ENCODE measurements at places on chromosomes 11 and 22. TPM values are rescaled to one million over a fixed set of nuclear protein-coding genes. Genes with fewer than 3 reads are reported as not detected.

Gene CST6
- total RNA-seq = 7.1 TPM

- DNase-seq = no peak
These were observed 61.5 kb downstream of the BTG4 start for GRCh38 chr11:111450480-111451320.

GRCh38 chr11:106644824-106645223, 373.5 kb downstream of the GUCY1A2 start:
- DNase-seq = no peak

DNA sequence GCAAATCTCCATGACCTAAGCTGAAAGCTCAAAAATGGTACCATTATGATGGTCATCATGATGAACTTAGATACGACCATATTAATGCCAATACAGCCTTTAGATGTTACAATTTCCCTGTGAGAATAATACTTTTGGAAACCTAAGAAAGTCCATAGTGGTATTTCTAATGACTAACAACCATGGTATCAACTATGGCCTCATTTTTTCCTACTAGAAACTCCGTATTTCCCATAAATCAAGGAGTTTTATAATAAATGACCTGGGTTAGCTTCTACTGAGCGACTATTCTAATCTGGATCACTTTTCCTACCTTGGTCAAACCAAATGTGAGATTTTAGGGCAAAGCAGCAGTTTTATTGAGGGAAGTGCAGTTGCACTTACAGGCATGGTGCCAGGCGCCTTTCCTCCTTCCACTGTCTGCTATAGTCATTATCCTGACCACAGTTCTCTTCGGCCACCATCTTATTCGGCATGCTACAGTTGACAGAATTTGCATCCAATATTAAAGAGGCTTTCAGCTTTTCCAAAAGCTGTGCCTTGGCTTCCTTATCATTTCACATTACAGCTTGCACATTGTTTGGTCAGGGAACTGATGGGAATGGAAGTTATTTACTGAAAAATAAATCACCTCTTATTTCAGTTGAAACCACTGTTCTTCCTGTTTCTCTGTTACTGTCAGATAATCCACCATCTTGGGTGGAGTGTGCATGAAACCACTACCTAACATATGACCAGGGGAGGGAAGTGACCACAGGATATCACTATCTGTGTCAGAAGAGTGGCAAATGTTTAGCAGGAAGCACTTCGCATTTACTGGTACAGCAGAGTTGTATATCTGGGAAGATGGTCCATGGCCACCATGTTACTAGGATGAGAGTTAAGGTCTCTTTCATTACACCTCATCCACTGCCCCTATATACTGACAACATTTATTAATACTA, 74.5 kb upstream of the PICALM start:
- DNase-seq = no peak

Gene PLA2G6
- 73.5 TPM for total RNA-seq

Gene SLC1A2
- 1.6 TPM for total RNA-seq

DNA sequence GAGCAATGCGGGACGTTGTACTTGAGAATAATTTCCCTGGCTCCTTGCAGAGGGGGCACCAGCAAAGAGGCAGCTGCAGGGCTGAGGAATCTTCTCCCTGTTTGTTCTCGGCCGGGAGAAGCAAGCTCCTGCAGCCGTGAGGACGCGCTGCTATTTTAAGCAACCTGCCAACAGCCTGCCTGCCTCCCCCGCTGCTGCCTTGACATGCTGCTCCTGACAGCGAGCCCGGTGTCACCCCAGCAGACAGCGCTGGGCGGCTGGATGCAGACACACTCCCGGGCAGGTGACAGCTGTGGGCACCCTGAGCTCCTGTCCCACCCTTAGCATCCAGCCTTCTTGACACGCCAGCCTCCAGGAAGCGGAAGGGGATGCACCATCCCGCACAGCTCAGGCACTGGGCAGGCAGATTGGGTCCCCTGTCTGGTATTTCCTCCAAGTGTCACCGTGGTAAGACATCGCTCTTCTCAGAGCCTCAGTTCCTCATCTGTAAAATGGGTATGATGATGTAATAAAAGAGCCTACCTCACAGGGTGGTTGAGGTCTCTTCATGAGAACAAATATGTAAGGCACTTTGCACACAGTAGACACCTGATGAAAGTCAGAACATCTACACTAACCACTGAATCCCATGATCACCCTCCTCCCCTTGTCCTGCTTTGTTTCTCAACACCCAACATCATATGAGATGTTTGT, 530.6 kb downstream of the MN1 start:
- DNase-seq = no peak

- no peak for DNase-seq
These were observed at the start of gene ARHGAP32 for GRCh38 chr11:129192150-129192549. Gene ARHGAP32, minus strand, starts transcription at chr11:129192325. Its CDS starts 127 bp downstream, at chr11:129192198.

Gene ARHGAP32
- 28.4 TPM for total RNA-seq

GRCh38 chr11:111426617-111427016, 47.5 kb upstream of the POU2AF1 start:
- no peak for DNase-seq

GRCh38 chr11:95108159-95108611, 18.5 kb downstream of the ENDOD1 start:
- DNase-seq = no peak

- DNase-seq = no peak
These were observed 595.4 kb upstream of the CHORDC1 start for GRCh38 chr11:90818196-90818745.

GRCh38 chr11:20308601-20309000, 54.9 kb upstream of the HTATIP2 start:
- no peak for DNase-seq

GRCh38 chr11:109939166-109939810, 153.9 kb upstream of the ZC3H12C start:
- DNase-seq = peak; percentile 83

Gene ADORA2A
- 10.0 TPM for total RNA-seq

GRCh38 chr22:31192513-31192912, 19.6 kb upstream of the LIMK2 start:
- DNase-seq = peak; percentile 43

Gene ARHGAP20
- total RNA-seq = 20.9 TPM

DNA sequence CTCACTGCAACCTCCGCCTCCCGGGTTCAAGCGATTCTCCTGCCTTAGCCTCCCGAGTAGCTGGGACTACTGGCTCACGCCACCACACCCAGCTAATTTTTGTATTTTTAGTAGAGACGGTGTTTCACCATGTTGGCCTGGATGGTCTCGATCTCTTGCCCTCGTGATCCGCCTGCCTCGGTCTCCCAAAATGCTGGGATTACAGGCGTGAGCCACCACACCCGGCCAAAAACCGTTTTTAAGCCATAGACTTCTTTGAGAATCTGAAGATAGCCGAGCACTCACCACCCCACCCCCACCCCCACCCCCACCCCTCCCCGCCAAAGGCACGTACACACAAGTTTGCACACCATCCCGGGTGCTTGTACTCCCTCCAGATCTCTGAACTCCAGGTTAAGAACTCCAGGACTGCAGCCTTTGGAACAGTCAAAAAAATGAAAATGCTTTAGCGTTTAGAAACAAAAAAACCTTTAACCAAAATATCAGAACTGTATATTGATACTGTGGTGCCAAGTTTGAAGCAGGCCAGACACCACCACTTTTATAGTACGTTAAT, 1.5 kb downstream of the CRKL start:
- DNase-seq = peak; percentile 19

GRCh38 chr11:19929147-19929546, 216.5 kb downstream of the NAV2 start:
- no peak for DNase-seq

GRCh38 chr22:49967706-49968208, 7.2 kb downstream of the PIM3 start:
- peak; percentile 79 for DNase-seq

DNA sequence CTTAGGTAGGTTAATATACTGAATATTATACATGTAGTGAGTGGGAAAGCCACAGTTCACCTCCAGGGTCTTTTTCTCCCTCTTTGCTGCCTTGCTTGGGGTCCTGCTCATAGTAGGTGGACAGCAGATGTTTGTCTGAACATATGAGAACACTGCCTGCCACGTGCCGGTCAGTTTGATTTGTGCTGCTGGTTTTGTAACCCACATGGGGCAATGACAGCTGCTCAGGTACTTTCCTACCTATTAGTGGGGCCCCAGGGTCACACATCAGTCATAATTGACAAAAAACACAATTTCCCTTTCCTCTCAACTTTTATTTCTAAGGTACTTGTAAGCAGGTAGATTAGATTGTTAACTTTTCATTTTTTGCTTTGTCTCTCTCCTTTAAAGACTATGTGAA, 43.8 kb downstream of the BMAL1 start:
- DNase-seq = no peak

Gene DNHD1
- 15.2 TPM for total RNA-seq

Gene SORL1
- 61.7 TPM for total RNA-seq

Gene CBLIF
- not detected for total RNA-seq

GRCh38 chr11:19704213-19704612, 8.4 kb upstream of the NAV2 start:
- no peak for DNase-seq

DNA sequence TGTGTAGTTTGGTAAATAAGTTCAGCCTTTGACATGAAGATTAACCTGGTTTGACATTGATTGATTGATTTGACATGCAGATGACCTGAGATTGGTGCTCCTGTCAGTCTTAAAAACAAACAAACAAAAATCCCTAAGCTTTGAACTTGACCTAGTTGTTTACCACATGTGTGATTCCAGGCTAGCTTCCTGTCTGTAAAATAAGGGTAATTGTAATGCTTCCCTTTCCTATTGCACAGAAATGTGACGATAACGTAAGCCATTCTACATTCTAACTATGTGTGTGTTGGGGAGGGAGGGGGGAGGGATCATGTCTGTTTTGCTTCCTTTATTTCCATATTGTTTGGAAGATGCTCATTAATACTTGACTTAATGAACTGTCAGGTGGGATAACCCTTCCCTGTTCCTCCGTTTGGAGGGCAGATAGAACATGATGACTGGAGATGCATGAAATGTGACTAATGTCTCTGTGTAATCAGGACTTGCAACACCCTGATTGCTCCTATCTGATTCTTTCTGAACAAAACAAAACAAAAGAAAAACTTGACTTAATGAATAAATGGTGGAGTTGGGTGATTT, 106.1 kb upstream of the CLMP start:
- peak; percentile 77 for DNase-seq

GRCh38 chr11:128868841-128869671, 2.0 kb upstream of the KCNJ1 start:
- no peak for DNase-seq

DNA sequence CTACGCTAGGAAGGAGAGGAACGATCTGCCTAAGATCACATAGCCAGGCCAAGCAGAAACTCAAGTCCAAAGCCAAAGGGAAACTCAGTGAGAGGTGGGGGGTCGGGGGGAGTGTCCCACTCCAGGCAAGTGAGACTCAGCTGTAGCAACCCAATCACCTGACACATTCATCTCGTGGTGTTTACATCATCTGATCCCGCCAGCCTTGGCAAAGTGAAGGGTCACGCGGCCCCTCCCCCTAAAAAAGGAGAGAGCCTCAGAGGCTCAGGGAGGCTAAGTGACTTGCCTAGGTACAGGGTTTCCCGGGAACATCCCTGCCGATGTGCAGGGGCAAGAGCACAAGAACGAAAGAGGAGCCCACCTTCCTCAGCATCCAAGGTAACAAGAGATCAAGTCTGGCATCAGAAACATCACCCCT, 21.5 kb downstream of the MYH9 start:
- no peak for DNase-seq

Gene IL18BP
- total RNA-seq = 8.6 TPM

- DNase-seq = no peak
These were observed 6.5 kb upstream of the IL10RA start for GRCh38 chr11:117979481-117980211.

Gene HTR3A
- total RNA-seq = 0.43 TPM

DNA sequence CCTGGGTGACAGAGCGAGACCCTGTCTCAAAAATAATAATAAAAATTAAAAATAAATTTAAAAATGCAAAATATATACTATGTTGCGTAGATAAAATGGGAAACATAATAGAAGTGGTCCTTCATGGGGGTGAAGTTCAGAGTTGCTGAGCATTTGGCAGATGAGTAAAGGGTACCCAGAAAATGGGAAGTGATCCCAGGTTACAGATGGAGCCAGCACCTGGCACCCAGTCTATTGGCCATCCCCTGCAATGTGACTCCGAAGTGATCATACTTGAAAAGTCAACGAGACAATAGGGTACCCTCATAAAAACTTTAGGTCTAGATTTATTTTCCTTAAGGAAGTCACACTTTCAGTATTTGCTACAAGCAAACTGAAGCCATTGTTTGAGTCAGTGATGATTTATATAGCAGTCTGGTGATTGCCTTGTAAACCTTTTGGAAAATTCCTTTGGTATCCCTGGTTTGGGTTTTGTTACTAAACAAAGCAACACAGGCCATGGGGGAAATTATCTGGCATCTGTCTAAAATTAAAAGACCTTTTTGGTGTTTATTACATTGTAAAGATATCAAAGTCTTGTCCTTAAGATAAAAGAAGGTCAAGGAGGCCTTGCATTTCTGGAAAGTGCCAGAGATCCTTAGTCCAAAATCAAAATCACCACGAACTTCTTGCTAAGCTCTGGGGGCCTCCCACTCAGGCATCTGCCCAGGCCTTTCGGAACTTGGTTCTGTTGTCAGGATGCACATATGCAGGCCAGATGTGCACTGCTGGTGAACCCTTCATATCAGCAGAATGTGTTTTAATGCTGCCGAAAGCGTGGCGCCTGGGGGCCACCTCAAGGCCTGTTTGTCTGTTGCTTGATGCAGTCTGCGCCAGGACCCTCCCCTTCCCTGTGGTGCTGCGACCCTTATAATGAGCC, 4.3 kb downstream of the SMARCB1 start:
- no peak for DNase-seq

Gene CNGA4
- 5.6 TPM for total RNA-seq

- DNase-seq = peak; percentile 44
These were observed 988 bp upstream of the FLI1 start for GRCh38 chr11:128692753-128693415.

Gene TRIM49C
- total RNA-seq = not detected

DNA sequence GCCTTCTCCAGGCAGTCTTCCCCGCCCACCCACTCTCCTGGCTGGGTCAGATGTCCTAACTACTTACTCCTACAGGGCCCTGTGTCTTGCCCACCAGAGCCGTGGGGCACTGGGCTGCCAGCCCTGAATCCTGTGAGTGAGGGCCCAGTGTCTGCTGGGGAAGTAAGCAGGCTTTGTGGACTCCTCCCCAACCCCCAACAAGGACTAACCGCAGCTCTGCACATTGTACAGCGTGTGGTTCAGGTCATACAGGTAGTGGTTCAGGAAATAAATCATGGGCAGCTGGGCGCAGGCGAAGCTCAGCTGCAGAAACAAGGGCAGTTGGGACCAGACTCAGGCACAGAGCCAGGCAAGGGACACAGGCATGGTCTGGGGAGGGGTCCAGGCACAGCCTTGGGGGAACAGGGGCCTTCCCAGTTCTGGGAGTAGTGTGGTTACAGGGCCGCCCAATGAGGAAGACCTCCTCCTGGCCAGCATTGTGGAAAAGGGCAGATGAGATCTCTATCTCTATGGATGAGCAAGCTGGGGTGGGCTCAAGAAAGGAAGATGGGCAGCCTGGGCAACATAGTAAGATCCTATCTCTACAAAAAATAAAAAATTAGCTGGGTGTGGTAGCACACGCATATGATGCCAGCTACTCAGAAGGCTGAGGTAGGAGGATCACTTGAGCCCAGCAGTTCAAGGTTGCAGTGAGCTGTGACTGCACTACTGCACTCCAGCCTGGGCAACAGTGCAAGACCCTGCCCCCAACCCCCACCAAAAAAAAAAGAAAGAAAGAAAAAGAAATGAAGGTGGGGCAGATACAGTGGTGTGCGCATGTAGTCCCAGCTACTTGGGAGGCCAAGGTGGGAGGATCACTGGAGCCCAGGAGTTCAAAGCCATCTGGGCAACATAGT, 5.5 kb downstream of the UNC93B1 start:
- DNase-seq = no peak

GRCh38 chr11:125373426-125374391, 122.4 kb downstream of the FEZ1 start:
- peak; percentile 63 for DNase-seq

All from lung (tissue), 17 donors.